ENCODE measurements at places on chromosomes 3 and 15.

DNA sequence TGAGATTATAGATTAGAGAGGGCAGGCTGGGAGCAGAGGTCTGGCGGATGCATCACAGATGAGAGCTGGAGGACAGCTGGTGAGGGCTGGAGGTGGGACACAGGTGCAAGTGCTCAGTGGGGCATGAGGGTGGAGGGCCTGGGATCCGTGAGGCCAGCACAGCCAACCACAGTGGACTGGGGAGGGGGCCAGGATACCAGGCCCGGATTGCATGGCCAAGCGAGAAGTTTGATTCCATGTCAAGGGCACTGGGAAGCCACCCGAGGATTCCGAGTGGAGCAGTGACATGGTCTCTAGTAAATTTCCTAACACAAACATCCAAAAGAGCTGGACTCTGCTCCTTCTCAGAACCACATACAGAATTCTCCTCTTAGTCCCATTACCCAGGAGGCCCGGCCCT is 44.0 kb upstream of the SLC41A3 start:
- DNase-seq = no peak

GRCh38 chr3:170707899-170708298 is 122.0 kb upstream of the SLC7A14 start:
- no peak for DNase-seq

GRCh38 chr3:16818194-16818593 is 66.6 kb upstream of the PLCL2 start:
- DNase-seq = no peak

DNA sequence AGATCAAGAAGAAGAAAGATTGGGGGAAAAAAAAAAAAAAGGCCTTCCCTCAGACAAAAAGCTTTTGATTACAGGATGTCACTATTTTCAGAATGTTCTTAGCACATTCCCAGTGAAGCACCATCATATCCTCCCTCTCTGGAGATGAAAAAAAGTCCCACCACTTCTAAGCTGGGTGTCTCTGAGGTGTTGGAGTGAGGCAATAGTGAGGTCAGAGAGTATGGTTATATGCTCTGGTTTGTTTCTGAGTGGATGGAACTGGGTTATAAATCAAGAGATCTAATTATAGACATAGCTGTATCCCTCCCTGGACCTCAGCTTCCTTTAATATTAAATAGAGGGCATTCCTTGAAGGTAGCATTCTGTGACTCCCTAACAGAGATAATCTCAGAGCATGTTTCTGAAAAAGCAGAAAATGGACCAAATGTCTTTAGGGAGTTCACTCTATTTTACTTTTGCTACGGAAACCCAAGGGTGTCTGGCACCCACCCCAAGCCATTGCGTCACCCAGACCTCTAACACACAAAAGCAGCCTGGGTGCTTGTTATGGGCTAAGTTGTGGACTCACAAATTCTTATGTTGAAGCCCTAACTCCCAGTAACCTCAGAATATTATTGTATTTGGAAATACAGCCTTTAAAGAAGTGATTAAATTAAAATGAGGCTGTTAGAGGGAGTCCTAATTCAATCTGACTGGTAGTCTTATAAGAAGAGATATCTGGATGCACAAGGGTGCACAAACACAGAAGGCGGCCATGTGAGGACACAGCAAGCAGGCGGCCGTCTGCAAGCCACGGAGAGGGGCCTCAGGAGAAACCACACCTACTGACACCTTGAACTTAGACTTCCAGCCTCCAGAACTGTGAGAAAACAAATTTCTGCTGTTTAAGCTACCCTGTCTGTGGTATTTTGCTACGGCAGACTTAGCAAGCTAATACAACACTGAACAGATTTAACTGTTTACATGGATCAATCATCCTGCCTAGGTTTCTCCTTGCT is 81.5 kb downstream of the MB21D2 start:
- DNase-seq = no peak
